ENCODE measurements at places on chromosomes 12 and 14.

GRCh38 chr12:89951050-89951693 is 242.5 kb upstream of the ATP2B1 start:
- no peak for DNase-seq

- no peak for DNase-seq
Observed at GRCh38 chr12:66296176-66296683, 6.1 kb upstream of the HELB start.

DNA sequence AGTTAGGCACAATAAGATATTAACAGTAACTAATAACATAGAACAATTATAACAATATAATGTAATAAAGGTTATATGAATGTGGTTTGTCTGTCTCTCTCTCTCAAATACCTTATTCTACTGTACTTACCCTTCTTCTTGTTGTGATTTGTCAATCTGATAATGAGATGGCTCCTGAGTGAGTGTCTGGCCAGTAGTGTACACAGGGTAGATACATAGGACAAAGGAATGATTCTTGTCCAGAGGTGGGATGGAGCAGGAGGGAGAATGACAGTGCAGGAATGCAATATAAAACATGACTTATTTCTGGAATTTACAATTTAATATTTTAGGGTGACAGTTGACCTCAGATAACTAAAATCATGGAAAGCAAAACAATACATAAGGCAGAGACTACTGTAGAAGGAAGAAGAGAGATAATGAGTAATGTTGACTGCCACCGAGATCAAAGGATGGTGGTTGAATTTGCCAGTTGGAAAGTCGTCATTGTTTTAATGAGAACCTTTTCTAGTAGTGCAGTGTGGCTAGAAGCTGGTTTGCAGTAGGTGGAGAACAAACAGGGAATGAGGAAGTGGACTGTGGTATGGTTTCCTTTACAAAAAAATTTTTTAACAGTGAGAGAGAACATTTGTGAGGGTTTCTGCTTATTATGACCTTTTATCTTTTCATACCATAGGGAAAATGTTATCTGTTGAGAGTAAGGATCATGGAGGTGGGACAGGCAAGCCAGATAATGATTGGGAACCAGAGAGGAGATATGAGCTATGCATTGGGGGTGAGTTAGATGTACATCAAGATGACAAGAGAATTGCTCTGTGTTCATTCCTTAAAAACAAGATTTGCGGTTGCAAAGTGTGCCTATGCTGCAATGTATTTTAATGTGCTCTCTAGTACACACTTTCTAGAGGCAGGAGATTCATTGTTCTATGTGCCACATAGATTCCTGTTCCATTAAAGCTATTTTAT is 458.3 kb downstream of the BTG1 start:
- DNase-seq: no peak

DNA sequence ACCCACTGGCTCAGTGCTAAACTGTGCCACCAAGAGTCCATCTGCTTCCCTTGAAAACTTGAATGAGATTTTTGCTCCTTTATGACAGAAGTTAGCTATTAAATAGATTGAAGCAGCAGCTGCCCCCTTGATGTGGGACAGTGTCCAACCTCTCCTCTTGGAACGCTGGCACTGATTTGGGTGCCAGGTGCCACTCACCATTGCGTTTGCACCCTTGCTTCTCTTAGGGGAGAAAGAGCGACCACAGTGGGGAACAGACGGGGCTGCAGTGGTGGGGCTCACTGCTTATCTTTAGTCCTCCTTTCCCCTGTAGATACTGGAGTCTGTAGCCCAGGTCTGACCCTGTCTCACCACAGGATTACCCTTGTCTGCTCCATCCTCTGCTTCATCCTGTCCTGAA is 9.4 kb downstream of the EP400 start:
- no peak for DNase-seq

DNA sequence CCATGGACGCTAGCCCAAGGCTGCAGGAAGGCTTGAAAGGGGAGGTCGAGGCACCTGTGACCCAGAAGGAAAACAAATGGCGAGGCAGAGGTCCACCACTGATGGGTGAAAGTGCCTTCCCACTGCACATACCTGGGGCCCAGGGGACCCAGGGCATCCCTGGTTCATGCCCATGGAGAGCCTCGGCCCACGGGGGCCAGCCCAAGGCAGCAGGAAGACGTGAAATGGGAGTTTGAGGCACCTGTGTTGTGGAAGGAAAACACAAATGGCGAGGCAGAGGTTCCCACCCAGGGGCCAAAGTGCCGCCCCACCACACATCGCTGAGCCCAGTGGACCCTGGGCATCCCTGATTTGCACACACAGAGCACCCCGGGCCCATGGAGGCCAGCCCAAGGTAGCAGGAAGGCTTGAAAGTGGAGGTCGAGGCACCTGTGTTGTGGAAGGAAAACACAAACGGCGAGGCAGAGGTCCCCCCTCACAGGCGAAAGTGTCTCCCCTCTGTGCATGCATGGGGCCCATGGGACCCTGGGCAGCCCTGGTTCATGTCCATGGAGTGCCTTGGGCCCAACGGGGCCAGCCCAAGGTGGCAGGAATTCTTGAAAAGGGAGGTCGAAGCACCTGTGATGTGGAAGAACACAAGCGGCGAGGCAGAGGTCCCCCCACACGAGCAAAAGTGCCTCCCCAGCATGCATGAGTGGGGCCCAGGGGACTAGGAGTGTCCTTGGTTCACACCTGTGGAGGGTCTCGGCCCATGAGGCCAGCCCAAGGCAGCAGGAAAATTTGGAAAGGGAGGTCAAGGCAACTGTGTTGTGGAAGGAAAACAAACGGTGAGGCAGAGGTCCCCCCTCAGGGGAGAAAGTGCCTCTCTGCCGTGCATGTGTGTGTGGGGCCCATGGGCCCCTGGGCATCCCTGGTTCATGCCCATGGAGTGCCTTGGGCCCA is 383.3 kb downstream of the ALG10 start:
- DNase-seq: no peak

DNA sequence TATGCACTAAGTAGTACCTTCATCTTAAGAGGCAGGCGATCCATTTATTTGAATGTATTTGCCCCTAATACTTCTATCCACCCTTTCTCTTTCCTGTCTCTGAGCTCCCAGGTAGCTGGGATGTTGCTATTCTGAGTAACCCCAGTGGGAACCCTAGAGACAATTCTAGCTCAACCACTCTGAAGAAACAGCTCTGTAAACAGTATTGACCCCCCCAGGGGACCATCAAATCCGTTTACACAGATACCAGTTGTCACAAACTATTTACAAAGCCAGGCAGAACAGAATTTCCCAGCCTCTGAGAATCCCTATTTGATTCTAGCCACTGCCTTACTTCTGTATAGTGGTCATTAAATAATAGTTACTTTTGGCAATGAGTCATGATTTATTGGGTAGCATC is 64.9 kb downstream of the MIPOL1 start:
- no peak for DNase-seq

DNA sequence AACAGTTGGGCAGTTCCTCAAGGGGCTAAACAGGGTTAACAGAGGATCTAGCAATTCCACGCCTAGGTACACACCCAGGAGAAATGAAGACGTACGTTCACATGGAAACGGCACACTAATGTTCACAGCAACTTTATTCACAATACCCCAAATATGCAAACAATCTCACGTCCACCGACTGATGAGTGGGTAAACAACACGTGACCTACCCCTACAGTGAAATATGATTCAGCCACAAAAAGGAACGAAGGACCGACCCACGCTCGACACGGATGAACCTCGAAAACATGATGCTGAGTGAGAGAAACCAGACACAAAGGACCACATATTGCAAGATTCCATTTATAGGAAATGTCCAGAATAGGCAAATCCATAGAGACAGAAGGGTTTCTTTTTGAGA is 112.7 kb downstream of the NCOR2 start:
- no peak for DNase-seq

- no peak for DNase-seq
Observed at GRCh38 chr12:71940068-71940467, 1.4 kb downstream of the TPH2 start.

- DNase-seq: peak; percentile 83
Observed at GRCh38 chr12:47949441-47950341, 13.7 kb upstream of the TMEM106C start.

DNA sequence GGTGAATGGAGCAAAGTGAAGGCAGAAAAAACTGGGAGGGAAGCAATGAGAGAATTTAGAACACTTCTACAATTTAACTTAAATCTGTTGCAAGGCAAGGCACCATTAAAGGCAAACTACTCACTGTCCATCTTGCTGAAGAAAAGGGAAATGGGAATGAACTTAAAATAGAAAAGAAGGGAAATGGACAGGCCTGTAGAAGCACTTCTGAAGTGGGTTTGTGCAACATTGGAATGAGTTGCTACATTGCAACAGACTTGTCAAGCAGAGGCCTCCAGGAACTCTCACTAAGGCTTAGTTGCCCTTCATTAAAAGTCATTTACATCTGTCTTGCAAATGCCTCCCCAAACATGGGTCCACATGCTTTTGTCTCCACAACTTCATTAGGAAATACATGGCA is 13.7 kb upstream of the OR10AD1 start:
- no peak for DNase-seq

- peak; percentile 67 for DNase-seq
Observed at GRCh38 chr14:75303381-75303789, 24.8 kb downstream of the FOS start.

GRCh38 chr14:71338153-71338552 is 430.9 kb downstream of the PCNX1 start:
- no peak for DNase-seq

- no peak for DNase-seq
Observed at GRCh38 chr14:83816761-83817160, 1713.2 kb upstream of the FLRT2 start.
